Tongue (tissue), 3 donors: ENCODE measurements at places on chromosomes 16 and 17. TPM values are rescaled to one million over a fixed set of nuclear protein-coding genes. Genes with fewer than 3 reads are reported as not detected.

GRCh38 chr16:87845807-87846619, 23.3 kb downstream of the SLC7A5 start:
- DNase-seq: no peak

DNA sequence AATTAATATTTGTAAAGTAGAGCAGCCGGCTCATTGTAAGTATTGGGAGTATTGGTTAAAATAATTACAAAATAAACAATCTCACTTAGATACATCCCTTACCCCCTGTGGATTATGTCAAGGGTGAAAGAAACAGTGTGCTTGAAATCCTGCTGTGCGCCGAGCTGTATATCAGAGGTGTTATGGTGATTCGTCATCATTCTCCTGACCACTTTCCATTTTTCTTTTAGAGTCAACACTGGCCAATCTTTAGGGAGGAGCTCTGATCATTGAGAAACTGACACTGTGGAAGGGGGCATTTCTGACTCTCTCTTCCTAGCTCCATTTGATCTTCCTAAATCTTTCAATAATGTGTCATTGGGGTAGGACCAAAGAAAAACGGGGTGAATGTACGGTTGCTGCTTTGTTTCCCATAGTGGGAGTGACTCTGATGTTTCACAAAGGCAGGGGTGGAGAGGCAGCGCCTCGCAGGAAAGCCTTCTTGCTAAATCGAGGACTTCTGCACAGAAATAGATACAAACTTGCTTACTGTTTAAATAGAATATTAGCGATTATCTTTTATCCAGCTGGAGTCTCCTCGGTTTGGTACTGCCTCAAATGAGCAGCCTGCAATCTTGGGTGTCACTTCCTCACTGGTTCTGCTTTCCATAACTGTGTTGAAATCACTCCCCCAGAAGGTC, 123.4 kb downstream of the PRKCB start:
- no peak for DNase-seq

HOXB13 gene
- not detected for total RNA-seq

FBXW10B gene
- 1.6 TPM for total RNA-seq
